ENCODE measurements at places on chromosomes 2 and 18.

GRCh38 chr2:220736778-220737177 is 835.3 kb downstream of the EPHA4 start:
- DNase-seq = no peak

GRCh38 chr2:121075006-121075551 is 209.9 kb downstream of the TFCP2L1 start:
- DNase-seq = no peak

DNA sequence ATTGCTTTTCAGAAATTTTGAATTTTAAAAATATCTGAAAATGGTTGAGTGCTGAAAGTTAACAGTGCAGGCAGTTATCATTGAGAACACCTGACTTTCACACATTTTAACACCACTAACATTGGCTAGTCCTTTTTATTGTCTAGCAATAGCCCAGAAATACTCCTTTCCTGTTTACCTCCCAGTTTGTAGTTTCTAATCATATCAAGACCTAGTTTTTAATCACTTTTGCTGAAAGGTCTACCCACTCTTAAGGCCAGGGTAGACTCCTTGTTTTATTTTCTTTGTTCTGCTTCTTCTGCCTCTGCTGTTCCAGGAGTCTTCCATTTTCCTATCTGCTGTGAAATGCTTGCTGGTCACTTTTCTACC is 72.1 kb downstream of the UBE2E3 start:
- no peak for DNase-seq

GRCh38 chr2:180980943-180981911 is 822 bp downstream of the UBE2E3 start:
- DNase-seq = peak; percentile 19

- DNase-seq = no peak
Measured at GRCh38 chr18:22344445-22344844, 73.3 kb downstream of the CTAGE1 start.

GRCh38 chr2:174593041-174593440 is 4.6 kb downstream of the WIPF1 start:
- DNase-seq = no peak

DNA sequence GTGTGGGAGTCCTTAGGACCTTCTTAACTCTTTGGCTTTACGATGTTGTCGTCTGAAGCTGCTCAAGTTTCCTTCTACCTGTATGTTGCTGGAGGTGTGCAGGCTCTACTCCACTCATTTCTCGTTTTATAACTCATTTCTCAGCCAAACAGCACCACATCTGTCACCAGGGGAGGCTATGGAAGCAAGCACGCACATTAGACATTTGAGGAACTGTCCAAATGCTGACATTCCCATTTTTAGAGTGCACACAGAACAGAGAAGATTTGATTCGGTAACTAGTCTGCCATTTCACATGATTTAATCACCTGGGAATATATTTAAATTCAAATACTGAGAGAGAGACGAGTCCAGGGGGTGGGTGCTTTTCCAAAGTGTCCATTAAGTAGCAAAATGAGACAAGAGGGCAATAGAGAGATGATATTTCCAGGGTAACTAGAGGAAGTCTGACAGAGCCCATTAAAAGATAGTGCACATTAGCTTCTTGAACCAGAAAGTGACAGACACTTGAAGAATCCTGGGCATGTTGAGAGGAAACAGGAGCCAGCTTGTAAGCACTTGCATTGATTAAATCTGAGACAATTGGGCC is 793.3 kb downstream of the TDRD15 start:
- DNase-seq = no peak

DNA sequence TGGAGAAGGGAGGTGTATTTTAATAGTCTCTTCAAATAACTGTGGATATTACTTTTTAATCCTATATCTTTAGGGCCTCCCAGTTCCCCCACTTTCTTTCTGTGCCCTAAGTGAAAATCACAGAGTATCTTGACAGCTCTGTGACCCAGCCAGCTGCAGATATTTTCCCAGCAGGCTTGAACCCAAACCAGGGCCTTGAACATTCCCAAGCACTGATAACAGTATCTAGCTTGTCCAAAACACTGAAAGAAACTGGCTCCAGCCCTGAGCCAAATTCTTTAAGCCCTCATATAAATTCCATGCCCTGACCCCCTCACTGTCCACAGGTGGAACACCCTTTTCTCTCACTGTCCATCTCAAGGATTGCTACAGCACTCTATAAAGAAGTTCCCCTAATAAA is 388.1 kb upstream of the CHAC2 start:
- DNase-seq = no peak
